Activated effector memory CD4-positive, alpha-beta T cell treated with anti-CD3 and anti-CD28 coated beads, Interleukin-2, amount 50 U/mL, for 16 hours (primary cell): ENCODE measurements at places on chromosomes 4 and X.
A peak's percentile ranks its signal among the peaks of the same experiment; 100 is the strongest.

GRCh38 chr4:7705062-7705461 is 234.6 kb downstream of the AFAP1 start:
- no peak for DNase-seq

DNA sequence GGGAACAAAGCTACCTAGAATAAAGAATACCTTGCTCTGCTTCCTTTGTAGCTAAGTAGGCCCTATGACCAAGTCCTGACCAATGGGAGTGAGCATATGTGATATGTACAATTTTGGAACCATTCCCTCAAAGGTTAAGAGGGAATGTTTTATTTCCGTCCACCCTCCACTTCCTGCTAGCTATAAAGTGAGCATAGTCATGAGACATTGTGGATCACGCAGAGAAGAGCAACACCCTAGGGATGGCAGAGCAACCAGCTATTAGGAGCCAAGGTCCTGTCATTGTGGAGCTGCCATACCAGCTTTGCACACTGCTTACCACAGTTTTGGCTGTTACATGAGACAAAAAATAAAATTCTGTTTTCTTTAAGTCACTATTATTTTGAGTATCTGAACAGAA is 45.8 kb upstream of the RNF128 start:
- no peak for DNase-seq

DNA sequence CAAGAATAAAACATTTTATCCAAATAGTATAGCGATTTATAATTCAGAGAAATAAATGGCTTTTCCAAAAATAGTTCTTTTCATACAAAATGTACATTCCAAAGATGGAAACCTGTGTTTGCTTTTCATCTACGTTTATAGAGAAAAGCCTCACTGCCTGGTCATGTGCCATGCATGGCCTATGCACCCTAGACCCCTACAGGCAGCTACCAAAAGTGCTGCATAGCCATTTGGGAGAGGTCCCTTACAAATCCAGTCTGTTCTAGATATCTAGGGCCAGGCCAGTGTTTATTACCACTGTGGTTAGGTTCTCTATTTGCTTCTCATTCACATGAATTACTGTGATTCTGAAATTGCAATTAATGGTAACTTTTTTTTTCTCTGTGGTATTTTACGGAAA is 17.2 kb downstream of the HMGB2 start:
- no peak for DNase-seq

DNA sequence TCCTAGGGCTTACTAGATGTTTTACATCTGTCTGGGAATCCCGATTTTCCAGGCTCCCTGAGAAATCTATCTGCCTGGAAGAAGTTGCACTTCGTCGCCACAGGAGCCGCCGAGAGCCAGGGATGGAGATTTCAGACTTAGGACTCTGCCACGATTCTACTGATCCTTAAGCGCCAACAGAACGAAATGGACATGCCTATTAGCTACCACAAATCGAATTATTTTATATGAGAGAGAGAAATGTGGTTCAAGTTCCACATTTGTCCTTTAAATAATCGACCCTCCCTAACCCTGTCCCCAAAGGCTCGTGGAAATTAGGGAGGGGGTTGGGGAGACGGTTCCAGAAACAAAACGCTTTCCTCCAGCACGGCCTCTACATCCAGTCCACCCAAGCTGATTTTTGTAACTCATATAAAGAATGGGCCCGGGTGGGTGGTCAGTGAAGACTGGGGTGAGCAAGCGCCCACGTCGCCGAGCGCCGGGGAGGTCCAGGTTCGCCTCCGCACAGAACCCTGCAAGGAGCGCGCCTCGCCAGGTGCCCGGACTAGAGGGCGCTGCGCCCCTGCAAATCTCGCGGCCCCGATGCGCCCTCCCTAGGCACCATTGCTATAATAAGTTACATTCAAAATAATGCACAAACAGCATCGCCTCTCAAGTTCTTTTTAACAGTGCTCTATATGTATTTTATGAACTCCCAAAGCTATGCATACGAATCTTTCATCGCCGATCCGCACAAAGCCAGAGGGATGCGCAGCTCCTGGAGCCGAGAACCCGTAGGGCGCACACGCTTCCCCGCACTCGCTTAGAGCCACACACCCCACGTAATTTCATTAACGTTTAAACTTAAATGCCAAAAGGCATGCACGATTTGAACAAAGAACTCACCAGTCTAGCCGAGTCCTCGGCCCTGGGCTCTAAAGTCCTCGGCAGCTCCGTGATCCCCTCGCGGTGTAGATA is 2.1 kb upstream of the FAT1 start:
- no peak for DNase-seq

DNA sequence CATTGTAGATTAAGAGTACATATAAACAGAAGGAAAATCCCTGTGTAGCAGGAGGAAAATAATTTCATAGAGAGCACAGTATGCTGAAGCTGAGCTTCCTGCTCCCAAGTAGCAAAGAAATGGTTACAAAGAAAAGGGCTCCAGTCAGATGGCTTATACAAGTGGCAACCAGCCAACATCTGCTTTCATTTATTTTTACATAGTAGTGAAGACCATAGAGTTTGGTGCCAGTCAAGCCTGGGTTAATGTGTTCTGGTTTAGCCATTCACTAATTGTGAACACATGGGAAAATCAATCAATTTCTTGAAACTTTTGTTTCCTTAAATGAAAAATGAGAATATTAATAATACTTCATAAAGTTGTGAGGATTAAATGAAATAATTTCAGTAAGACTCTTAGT is 111.3 kb upstream of the ELOVL6 start:
- DNase-seq: no peak

- no peak for DNase-seq
These were observed 18.6 kb upstream of the CPE start for GRCh38 chr4:165360041-165360695.

GRCh38 chr4:130110189-130110588 is 1014.2 kb downstream of the C4orf33 start:
- no peak for DNase-seq

DNA sequence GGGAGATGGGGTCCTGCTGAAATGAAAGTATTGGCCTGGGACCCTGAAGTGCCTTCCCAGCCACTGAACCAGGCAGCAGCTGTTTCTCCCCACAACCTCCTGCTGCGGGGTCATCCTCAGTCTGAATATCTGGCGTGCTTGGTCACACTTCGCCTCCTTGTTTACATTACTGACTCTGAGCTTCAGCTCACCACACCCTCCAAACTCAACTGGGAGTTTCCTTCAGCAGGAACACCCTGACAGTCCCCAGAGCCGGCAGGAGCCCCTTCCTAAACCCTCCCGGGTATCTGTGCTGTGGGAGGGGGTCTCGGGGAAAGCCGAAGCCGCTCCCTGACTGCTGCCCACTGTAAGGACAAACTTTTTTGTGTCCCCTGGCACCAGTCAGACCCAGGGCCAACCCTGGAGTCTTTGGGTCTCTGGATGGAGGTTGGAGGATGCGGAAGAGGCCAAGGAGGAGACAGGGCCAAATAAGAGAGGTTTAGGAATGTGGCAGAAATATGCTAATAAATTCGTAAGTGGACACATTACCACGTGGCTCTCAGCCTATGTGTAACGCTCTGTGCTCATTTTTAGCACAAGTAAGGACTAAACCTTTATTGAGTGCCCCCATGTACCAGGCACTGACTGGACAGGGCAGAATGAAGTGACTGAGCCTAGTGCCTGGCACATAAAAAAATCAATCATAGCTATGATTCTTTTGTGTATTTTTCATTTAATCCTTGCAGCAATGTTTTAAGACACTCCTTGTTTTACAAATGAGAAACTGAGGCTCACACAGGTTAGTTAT is 20.7 kb downstream of the FHDC1 start:
- DNase-seq: no peak

DNA sequence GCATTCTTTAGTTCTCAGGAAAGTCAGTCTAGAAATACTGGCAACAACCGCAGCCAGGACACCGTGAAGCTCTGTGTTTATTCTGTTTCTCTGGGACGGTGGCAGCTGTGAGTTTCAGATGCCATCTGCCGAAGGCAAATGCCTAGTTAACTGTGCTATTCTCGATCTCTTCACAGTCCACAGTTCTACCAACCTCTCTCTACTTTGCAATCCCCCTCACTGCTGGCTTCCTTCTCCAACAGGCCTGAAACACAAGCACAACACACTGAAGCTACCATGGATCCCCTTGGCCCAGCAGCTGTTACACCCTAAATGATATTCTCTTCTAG is 118.8 kb downstream of the ZNF827 start:
- DNase-seq: no peak

- no peak for DNase-seq
These were observed 63.8 kb upstream of the HPRT1 start for GRCh38 chrX:134396174-134396573.

DNA sequence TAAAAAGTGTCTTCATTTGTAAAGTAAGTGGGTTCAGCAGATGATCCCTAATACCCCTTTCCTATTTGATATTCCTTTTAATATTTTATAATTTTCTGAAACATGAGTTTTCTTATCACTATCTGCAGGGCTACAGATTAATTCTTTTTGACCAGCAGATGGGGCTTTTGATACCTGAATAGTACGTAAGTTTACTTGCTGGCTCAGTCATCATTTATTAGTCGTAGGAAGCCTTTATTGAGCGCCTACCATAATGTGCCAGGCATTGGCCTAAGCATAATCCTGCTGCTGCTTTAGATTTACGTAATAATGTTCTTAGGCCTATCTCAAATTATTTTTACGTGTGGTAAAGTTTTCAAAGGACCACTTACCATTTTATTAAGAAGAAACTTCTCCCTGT is 33.1 kb downstream of the OSTC start:
- no peak for DNase-seq

DNA sequence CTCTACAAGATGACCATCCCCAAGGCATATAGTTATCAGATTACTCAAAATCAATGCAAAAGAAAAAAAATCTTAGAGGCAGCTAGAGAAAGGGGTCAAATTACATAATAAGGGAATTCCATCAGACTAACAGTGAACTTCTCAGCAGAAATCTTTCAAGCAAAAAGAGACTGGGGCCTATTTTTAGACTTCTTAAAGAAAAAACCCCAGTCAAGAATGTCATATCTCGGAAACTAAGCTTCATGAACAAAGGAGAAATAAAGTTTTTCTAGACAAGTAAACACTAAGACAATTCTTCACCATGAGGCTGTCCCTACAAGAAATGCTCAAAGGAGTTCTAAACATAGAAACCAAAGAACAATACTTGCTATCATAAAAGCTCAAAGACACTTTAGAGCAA is 51.7 kb downstream of the RAB28 start:
- DNase-seq: no peak

- DNase-seq: peak; percentile 82
These were observed 723 bp downstream of the DHX15 start for GRCh38 chr4:24583451-24584210.

DNA sequence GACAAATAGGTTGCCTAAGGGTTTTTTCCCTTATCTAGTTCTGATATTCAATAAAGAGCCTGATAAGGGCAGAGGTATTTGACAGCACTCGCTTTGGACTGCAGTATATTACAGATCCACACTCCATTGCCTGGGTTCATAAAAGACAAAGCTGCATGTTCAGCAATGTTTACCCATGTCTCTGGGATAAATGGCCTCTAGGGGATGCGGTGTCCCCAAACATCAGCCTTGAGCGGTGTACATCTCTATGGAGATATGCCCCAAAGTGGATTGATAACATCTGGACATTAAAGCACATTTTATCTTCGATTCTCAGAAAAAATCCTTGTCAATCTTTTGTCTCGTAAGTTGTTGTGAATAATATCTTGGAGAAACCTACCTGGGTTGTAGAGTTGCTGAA is 660.8 kb upstream of the AADAT start:
- no peak for DNase-seq

DNA sequence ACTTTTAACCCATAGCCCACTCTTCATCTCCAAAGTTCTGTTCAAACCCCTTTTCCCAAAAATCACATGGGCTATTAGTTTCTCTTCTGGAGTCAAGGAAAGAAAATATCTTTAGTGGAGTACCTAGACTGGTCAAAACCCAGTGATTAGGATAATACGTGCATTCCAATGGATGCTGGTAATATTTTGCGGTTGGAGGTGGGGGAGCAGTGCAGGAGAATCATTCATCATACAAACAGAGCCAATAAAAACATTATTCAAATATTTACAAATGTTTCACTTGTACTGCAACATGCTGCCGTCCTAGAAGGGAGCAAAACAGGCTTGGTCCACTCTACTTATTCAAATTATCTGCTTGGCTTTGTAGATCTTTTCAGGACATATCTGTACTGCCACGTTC is 57.2 kb upstream of the RAB9B start:
- no peak for DNase-seq

GRCh38 chrX:13254076-13254785 is 65.6 kb downstream of the ATXN3L start:
- peak; percentile 61 for DNase-seq

GRCh38 chr4:52037689-52038102 is 403 bp downstream of the SGCB start:
- no peak for DNase-seq

- DNase-seq: no peak
These were observed 233.4 kb downstream of the CFAP299 start for GRCh38 chr4:80568891-80569290.

GRCh38 chr4:150401083-150401687 is 180.8 kb upstream of the MAB21L2 start:
- no peak for DNase-seq

- no peak for DNase-seq
These were observed 144.5 kb upstream of the DIAPH2 start for GRCh38 chrX:96540111-96540631.

GRCh38 chr4:8917868-8918783 is 46.5 kb upstream of the HMX1 start:
- peak; percentile 88 for DNase-seq

DNA sequence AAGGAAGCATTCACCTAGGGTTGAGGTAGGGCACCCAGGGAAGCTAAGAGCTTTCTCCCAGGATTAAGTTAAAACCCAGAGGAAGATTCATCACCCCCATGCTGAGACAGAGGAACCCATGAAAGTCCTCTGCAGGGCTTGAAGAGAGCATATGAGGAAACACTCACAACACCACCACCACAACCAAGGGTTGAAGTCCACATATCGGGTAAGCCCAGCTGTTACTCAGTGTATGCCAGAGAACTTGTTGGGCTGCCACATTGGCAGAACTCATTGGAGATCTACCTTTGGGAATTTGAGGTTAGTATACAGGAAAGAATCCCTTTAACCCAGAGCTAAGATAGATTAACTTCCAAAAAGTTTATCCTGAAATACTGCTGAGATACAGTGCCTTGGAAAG is 75.1 kb downstream of the INTS6L start:
- no peak for DNase-seq

DNA sequence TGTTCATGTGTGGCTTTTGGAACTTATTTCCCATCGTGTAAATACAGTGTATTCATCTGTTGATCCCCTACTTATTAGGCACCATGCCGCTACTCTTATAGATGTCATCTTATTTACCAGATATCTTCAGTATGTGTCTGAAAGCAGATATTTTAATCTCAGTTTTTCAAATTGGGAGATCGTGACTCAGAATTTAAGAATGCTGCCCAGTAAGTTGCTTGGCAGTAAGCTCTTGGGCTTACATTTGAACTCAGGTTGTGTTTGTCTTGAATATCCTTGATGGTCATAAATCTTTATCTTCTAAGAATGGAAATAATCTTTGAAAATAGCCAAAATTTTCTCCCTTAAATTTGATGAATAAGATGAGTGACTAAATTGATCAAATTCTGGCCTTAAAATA is 45.9 kb upstream of the RPA4 start:
- no peak for DNase-seq
